ENCODE measurements at places on chromosomes 6 and 20.
A peak's percentile ranks its signal among the peaks of the same experiment; 100 is the strongest.

- DNase-seq, result no peak
Observed at GRCh38 chr20:49969234-49969633, 13.5 kb upstream of the SNAI1 start.

DNA sequence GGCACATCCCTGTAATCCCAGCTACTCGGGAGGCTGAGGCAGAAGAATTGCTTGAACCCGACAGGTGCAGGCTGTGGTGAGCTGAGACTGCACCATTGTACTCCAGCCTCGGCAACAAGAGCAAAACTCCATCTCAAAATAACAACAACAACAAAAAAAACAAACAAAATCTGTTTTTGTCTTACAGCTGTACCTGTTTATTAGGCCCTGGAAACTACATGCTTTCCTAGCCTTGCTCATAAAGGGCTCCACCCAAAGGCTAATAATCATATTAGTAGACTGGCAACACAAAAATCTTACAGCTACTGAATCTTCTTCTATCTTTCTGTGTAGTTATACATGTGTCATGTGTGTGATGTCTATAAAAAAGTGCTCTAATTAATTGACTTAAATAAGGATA is 503.9 kb upstream of the EYS start:
- DNase-seq, result no peak

DNA sequence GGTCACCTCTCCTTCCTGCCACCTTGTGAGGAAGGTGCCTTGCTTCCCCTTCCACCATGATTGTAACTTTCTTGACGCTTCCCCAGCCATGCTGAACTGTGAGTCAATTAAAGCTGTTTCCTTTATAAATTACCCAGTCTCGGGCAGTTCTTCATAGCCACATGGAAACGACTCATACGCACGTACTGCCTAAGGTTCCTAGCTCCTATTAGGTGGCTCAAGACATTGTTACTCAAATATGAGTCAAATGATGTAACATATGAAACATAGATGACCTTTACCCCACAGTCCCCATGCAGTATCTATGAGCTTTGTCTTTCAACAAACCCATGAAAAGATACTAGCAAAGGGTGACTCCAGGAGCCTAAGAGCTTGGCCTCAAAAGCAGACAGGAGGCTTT is 98.3 kb downstream of the SIM1 start:
- DNase-seq, result no peak

DNA sequence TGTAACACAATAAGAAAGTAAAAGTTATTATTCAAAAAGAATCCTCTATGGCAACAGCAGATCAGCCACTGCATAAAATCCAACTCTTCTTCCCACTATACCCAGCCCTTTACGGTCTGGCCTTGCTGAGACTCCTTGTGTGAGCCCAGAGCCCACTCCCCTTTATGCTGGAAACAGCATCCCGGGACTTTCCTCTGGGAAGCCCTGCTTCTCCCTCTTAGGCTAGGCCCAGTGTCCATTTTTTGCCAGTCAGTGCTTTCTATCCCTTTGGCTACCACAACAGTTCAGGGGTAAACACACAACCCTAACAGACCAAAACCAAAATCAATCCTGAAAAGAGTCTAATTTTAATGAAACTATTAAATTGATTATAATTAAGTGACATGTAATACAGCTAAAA is 20.6 kb downstream of the FKBP5 start:
- DNase-seq, result no peak

- no peak for DNase-seq
Observed at GRCh38 chr6:20412682-20413073, 11.0 kb downstream of the E2F3 start.

DNA sequence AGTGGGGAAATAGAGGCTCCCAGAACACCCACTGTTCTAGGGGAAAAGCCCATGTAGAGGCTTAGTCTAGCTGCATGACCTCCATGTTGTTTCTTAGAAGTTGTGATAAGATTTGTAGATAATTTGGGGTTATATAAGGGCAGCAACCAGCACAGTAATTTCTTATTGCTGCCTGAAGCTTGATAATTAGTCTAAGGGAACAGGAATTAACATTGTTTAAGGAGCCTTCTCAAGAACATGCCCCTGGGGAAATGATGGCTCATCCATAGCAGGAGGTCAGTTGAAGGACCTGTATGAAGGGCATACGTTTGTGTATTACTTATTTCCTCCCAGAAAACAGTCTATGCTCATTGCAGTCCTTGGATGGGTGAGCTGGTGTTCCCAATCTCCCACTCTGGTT is 170.7 kb upstream of the SCGN start:
- no peak for DNase-seq

DNA sequence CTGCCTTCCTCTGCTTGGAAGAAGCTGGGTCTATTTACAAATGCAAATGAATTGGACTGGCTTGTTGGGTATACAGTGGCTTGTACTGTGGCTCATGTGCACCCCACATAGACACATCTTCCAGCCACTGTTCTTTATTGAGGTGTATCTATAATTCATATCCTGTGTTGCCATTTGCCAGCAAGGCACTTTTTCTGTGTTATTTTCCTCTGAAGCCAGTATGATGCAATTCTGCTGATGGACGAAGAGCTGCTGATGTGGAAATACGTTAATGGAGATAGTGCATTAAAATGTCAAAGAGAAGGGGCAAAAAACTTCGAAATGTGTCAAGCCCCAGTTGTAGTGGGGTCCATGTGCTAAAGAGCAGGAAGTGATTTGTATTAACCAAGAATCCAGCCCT is 167.5 kb downstream of the TMEM242 start:
- no peak for DNase-seq

DNA sequence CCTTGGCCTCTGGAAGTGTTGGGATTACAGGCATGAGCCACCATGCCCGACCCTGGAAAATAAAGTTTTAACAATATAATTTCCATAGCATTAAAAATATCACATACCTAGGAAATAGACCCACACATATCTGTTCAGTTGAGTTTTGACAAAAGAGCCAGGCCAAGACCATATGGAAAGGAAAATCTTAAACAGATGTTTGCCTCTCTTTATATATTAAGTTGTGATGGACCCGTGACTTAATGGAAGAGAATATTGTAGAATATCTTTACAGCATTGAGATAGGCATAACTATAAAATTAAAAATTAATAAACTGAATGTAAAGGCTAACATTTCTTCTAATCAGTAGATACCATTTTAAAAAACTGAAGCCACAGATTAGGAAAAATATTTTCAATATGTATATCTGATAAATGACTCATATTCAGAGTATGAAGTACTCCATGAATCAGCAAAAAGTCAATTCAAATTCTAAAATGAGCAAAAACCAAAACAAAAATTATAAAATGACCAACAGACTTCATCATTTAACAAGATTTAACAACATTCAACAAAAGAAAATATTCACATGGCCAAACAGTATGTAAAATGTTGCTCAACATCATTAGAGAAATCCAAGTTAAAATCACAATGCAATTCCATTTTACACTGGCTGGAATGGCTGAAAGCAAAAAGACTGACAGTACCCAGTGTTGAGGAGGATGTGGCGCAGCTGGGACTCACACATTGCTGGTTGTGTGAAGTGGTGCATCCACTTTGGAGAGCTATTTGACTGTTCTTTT is 43.3 kb downstream of the GTF2H5 start:
- no peak for DNase-seq

GRCh38 chr6:46284475-46284874 is 113.7 kb upstream of the ENPP5 start:
- no peak for DNase-seq

DNA sequence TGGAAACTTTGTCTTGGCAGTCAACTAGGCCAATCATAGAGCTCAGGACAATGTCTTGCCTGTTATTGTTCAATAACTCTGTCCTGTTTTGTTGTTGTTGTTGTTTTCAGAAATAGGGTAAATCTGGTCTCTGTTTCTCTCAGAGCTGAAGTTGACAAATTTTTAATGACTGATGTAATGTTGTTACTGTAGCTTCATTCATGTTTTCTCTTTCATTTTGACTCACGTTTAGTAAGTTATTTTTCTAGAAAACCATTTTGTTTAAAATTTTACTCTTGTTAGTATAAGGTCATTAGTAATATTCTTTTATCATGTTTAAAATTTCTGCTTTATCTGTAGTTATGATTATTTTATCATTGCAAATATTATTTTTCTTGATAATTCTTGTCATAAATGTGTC is 51.6 kb upstream of the GRIK2 start:
- no peak for DNase-seq

DNA sequence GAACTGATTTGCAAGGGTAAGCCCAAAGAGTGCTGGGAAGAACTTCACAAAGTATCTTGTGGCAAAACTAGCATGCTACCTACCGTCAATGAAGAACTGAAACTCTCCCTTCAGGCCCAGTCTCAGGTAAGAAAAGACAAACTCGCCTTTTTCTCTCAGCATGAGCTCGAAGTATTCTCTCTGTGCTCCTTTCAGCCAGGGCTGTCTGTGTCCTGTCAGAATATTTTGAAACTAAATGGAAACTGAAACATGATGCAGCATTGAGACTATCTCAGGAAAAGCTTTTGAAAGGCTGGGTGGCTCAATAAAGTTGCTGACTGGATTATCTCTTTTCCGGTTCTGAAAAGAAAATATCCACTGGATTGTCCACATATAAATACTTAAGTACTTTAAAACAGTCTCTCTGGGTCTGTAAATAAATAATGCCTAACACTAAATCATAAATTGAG is 696 bp downstream of the CALHM5 start:
- no peak for DNase-seq

- DNase-seq, result no peak
Observed at GRCh38 chr20:59161721-59162120, 1.9 kb upstream of the ZNF831 start.

DNA sequence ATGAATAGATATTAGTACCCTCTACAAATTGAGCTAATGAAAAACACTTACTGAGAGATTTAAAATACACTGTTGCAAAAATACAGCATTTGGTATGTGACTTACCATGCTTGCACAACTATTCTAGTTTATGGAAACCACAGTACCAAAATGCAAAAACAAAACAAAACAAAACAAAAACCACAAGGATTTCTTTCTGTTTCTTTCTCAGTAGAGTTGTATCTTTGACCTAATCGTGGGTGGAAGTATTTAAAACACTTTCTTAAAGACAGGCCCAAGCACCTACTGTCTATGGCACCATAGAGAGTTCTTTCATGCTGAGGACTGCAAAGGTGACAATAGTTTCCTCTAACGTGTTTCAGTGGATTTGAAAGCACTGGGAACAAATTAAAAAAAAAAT is 95.3 kb upstream of the C6orf118 start:
- no peak for DNase-seq

DNA sequence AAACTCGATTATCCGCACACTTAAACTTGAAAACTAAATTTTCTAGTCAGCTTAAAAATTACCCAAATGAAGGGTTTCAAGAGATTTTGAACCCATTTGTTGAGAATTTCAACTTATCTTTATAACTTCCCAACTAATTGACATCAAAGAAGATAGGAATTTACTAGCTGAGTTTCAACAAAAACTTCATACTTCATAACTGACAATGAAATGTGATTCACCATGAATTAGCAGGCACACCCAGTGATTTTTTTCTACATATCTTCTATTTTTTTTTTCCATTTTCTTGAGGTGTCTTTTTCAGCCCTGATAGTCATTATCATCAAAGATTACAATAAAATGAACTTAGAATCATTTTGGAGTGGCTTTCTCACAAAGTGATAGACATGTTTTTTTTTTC is 26.7 kb downstream of the TNFAIP3 start:
- DNase-seq, result no peak

GRCh38 chr6:165850434-165851019 is 187.5 kb upstream of the PDE10A start:
- DNase-seq, result peak; percentile 73

DNA sequence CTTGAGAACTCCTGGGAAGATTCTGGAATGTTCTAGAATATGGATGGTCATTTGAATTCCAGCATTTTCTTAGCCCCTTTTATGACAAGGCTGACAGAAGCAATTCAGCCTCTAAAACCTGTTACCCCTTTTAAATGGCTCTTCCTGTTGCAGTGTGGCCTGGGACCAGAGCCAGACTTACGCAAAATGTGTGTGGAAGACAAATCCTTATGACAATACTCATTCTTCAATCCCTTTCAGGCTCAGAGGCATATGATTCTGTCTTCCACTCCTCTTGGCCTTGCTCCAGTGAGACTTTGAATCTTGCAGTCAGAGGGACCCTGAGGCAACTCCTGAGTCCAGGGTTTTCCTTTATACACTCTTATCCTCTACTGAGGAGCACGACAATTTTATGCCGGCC is 287.0 kb downstream of the CLIC5 start:
- DNase-seq, result no peak

All from Caco-2 (cell line).